Colonic mucosa (tissue), 4 donors: ENCODE measurements at places on chromosomes 2 and 18.

DNA sequence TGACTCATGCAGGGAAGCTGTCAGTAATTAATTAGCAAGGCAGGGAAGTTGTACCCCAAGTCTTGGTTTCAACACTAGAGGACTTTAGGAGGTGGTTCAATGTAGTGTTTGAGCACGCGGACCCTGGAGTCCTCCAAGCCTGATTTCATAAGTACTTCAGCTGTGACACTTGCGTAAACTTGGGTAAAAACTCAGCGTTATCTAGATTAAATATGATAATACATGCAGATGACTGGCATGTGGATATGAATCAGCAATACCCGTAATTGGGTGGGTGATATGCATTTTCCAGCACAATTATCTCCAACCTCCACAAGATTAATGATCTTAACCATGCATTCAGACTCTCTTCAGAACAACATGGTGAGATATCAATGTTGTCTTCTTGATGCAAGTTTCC is 5.2 kb downstream of the UGT1A7 start:
- DNase-seq, result no peak

DNA sequence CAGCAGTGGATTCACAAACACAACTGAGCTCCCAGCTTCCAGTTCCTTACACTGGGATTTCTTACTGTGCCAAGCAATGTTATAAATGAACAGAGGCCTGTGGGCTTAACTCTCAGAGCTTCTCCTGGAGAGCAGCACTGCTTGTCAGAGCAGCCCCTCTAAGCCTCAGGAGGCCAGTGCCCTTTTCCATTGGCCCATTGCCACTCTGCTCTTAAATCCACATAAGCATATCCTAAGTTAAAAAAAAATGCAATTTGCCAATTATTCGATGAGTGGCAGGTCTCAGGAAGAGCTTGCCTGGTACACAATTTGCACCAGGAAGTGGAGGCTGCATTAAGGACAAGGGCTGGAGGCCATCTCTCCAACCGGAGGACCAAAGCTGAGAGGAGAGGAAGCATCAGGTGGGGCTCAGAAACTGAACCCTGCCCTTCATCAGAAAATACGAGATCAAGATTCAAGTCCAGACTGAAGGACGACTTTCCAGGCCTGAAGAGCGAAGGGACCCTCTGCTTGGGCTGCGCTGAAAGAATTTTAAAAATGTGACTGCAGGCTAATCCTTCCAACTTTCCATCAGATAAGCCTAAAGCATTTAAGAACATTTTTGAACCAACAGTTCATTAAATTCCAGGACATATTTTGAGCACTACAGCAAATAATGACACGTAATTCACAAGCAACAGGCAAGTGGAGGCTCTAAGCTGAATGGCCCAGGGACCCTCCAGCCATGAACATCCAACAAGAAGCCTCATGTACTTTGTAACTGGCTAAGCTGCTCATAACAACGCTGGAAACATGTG is 28.4 kb upstream of the PXDN start:
- no peak for DNase-seq

GRCh38 chr2:149307014-149307413 is 23.4 kb upstream of the LYPD6 start:
- no peak for DNase-seq

- DNase-seq, result no peak
Measured at GRCh38 chr2:6254441-6254840, 562.3 kb downstream of the SOX11 start.

DNA sequence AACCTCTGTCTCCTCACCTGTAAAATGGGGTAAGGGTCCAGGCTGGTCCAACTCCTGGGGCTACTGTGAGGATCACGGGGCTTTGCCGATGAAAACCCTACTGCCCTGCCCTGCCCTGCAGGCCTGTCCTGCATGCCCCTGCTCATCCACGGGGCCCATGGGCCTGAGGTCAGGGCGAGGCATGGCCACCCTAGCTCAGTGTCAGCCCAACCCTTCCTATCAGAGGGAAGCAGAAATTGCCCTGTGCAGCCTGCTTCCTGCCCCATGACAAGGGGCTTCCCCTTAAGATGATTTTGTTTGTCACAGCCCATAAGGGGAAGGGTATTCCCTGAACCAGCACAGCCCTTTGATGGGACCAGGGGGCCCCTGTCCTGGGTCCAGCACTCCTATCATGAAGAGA is 353.6 kb upstream of the ID2 start:
- no peak for DNase-seq

- no peak for DNase-seq
Measured at GRCh38 chr2:9494081-9494480, 19.7 kb downstream of the IAH1 start.

- DNase-seq, result no peak
Measured at GRCh38 chr18:77001041-77001440, 131.5 kb downstream of the MBP start.

DNA sequence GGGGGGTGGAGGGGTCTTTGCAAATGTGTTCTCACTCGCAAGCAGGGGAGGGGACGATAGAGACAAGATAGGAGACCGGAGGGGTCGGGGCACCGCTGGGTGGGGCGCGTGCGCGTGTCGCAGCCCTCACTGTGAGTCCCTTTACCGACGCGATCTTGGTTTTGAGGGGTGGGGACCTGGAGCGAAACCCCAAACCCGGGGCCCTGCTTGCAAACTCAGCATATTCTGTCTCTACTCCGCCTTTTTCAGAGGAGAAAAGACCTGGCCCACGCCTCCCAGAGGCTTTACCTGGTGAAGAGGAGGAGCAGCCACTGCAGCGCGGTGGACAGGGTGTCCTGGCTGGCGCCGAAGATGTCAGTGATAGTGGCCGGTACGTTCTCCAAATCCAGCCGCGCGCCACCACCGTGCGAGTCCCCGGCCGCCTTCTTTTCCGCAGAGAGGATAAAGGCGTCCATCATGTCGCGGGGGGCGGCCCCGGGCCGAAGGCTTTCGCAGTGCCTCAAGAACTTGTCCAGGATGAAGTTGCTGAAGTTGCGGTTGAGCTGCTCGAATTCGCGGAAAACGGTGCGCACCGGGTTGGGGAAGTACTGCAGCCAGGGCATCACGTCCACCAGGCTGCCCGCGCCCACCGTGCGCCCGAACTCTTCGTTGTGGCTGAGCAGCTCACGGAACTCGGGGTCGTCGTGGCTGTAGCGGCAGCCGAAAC is 1.7 kb downstream of the CYP1B1 start:
- no peak for DNase-seq

DNA sequence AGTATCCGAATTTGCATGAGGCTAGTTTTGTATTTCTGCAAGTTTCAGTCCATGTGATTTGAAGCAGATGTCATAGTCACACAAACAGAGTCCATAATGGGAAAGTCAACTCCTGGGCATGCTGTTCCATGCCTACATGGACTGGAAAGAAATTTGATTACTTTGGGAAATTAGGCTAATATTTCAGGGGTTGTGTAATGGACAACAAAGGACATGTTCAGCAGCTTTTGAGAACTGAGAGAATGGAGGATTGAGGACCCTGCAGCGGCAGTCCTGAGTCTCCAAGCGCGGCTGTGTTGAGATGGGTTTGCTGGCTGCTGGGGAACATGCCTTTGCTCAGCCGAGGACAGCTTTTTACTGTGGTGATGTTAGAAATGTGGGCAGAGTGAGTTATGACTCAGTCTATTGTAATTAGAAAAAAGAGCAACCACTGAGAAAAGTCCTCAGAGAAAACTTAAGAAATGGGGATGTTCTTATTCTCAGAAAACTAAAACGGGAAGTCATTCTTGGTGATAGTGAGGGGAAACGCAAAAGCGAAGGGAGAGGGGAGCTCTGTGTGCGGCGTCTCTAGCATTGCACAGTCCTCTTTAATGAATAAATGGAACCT is 149.2 kb downstream of the FAM210A start:
- DNase-seq, result no peak

DNA sequence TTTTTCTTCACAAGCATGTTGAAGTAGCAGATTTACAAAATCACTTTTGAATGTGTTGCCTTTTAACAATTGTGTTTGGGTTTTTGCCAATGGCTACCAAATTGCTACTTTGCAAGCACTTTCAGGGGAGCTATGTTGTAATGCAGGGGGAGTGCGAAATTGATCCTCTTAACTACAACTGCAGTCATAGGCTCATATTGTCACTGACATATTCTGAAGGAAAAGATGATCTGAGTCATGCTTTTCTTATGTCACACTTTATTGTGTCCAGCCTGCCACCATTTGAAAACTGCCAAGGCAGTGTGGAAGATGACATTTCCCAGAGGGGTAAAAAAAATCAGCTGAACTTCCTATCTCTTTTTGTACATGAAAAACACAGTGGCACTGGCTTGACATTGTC is 74.9 kb downstream of the GPD2 start:
- DNase-seq, result no peak

DNA sequence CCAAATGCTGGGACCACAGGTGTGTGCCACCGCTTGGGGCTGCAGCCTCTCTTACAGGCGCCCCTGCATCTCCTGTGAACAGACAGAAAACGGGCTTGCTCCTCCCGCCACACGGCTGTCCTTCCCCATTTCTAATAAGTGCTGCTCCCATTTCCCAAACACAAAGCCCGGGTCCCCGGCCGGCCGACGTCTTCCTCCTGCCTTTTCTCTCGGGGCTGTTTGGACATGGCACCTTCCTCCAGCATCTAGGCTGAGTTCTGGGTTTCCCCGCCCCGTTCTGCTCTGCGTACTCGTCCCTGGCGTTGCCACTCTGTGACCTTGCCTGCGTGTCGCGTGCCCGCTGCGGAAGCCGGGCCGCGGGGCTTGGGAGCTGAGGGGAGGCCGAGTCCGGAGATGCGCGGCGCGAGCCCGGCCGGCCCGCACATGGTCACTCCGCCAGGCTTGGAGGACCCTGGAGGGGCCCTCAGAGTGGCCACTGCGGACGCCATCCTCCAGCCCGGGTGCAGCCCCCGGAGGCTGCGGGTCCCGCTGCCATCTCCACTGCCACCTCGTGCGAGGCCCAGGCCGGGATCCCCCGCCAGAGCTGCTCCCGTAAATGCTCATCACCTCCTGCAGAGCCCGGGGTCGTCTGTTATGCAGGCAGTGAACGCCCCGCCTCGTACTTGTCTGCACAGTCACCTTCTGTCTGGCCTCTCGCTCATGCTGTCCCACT is 26.3 kb downstream of the PRELID3A start:
- no peak for DNase-seq

DNA sequence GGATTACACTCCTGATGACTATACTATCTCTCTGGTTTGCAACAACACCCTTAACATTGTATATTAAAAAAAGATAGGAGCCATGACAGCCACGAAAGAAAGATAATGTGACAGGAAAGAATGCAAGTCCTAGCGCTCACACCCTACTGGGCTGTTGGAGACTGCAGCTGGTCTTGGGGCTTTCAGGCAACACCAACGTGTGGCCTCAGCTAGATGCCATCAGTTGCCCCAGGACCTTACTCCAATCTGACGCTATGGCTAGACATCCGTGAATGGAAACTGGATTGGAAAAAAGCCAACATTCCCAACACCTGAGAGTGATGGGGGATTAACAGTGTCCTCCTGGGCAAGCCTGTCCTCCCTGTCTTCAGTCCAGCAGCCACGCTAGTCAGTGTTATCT is 357.4 kb upstream of the GULP1 start:
- DNase-seq, result no peak

DNA sequence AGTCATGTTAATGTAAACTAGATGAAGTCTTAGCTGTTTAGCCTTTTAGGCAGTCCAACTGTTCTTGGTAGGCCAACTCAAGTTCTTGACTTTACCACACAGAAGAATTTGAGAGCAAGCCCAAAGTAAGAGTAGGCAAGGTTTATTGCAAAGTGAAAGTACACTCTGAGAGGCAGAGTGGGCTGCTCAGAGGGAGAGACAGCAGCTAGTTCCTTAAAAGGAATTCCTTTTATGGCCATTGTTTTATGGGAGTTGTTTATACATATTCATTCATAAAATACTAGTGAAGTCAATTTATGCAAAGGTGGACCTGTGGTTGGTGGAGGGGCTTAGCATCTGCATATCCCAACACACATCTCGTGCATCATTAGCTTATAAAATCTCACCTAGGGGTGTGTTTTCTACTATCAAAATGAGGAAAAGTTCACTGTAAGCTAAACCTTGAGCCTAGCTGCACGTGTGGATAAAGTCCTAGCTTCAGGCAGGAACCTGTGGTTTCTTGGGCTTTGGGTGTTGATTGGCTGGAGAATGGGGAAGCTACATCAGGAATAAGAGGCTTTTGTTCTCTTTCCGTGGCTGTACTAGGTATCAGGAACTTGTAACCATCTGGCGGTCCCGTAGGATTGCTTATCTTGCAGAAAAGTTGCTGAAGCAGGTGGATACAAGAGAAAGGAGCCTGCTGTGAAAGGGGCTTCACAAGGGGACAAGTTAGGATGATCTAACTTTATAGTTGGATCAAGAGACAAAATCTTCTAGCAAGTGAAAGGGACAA is 110.4 kb upstream of the GULP1 start:
- no peak for DNase-seq

GRCh38 chr18:54323970-54324369 is 33.7 kb downstream of the STARD6 start:
- no peak for DNase-seq

DNA sequence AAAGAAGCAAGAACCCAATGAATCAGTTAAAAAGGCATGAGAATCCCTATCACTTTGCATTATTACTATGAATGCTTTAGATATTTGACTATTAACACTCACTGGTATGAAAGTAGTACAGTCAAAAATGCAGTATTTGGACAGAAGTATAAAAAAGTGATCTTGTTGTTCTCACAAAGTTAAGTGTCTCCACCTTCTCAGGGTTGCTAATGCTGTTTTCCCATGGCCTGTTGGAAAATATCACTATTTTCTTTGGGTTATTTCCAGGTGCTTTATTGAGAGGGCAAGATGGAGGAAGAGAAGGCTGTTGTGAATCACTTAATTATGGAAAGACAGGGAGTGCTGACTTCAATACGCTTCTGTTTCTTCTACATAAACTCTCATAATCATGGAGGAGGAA is 13.6 kb upstream of the CREB1 start:
- DNase-seq, result no peak

DNA sequence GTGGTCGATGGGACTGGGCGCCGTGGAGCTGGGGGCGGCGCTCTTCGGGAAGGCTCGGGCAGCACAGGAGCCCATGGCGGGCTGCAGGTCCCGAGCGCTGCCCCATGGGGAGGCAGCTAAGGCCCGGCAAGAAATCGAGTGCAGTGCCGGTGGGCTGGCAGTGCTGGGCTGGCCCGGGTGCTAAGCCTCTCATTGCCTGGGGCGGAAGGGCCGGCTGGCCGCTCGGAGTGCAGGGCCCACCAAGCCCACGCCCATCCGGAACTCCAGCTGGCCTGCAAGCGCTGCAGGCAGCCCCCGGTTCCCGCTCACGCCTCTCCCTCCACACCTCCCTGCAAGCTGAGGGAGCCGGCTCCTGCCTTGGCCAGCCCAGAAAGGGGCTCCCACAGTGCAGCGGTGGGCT is 748.4 kb upstream of the NRXN1 start:
- no peak for DNase-seq
